Nucleus accumbens (tissue), 56 donors: ENCODE measurements at places on chromosomes 4 and X.

DNA sequence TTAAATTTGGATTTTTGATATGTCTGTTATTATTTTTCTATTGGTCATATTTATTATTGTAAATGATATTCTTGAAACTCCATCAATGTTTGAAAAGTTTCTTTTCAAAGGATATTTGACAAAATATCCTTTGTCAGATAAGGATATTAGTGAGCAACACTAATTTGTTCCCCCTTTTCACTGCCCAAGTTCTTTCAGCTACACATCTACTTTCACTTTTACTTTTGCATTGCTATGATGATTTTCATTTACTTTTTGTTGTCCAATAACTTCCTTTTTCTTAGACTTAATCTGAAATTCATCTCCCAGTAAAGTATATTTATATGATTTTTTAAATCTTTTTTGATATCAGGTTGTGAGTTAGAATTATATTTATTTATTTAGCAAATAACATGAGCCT lies 542.3 kb upstream of the ADGRL3 start:
- DNase-seq, result no peak

DNA sequence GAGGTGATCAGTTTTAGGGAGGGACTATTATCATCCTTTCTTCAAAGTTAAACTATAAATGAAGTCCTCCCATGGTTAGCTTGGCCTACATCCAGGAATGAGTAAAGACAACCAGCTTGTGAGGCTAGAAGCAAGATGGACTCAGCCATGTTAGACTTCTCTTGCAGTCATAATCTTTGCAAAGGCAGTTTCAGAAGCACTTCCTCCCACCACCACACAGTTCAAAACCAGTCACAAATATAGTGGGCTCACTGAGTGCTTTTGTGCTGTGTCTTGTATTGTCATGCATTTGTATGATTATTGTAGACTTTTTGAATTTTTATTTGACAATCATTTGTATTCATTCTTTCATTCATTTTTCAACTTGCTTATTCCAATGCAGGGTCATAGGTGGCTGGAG lies 204.5 kb downstream of the ZNF674 start:
- DNase-seq, result no peak

DNA sequence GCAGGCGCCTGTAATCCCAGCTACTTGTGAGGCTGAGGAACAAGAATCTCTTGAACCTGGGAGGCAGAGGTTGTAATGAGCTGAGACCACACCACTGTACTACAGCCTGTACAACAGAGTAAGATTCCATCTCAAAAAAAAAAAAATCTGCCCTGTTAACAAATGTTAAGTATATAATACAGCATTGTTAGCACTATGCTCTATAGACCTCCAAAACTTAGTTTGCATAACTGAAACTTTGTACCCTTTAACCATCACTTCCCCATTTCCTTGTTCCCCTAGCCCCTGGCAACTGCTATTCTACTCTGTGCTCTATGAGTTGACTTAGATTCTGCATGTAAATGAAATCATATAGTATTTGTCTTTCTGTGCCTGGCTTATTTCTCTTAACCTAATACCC lies 76.7 kb downstream of the TAB3 start:
- no peak for DNase-seq

DNA sequence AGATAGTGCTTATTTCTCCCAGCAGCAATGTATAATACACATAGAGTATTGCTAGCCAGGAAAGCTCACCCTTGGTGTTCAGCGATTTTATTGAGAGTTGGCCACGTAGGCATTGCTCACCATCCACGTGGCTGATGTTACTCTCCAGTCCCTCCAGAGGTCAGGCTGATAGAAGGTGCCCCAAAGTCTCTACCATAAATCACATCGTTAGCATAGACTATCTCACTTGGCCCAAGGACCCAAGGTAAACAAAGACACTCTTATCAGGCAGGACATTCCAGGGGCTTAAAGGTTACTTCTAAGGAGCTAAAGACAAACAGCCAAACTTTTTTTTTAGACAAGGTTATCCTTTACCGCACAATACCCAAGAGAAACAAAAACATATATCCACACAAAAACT lies 30.3 kb upstream of the RGN start:
- no peak for DNase-seq

- no peak for DNase-seq
Observed at GRCh38 chr4:167578906-167579305, 344.6 kb upstream of the SPOCK3 start.

- no peak for DNase-seq
Observed at GRCh38 chrX:109848461-109849050, 115.5 kb upstream of the ACSL4 start.

- no peak for DNase-seq
Observed at GRCh38 chrX:112835019-112835418, 5.6 kb downstream of the AMOT start.

DNA sequence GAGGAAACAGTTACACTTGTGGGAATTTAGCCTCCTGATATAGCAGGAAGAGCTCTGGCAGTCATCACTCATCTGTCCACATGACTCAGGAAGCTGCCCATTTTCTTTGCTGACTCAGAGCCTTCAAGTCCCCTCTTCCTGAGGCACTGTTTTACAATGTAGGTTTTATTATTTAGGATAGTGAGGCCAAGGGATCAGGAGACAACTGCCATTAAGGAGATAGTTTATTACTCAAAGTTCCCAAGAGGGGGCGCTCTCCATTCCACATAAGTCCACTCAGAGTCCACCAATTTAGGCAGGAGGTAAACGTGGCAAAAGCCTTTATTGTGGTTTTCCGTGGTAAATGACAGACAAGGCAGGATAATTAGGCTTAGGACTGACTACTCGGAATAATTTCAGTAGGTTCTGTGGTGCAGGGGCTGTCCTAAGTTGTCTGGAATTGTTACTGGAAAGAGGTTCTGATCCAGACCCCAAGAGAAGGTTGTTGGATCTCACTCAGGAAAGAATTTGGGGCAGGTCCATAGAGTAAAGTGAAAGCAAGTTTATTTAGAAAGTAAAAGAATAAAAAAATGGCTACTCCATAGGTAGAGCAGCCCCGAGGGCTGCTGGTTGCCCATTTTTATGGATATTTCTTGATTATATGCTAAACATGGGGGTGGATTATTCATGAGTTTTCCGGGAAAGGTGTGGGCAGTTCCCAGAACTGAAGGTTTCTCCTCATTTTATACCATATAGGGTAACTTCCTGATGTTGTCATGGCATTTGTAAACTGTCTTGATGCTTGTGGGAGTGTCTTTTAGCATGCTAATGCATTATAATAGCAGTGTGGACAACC lies 96.0 kb upstream of the RAB40AL start:
- DNase-seq, result no peak

GRCh38 chrX:133923548-133923947 lies 61.8 kb downstream of the GPC3 start:
- DNase-seq, result no peak

DNA sequence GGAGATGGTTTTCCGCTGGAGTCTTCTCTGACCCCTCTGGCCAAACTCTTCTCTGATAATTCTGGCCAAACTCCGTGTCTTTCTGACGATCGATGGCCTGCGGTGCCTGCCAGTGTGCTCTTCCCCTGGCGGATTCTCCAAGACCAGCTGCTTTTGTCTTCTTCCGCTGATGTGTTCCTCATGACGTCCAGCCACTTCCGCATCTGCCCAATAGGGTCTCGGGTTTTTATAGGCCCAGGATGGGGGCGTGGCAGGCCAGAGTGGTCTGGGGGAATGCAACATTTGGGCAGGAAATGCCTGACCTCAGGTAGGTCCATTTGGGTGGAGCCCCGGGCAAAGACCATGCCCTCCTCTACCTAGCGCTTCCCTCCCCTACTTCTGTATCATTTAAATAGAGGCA lies 1542.1 kb downstream of the STIM2 start:
- no peak for DNase-seq

DNA sequence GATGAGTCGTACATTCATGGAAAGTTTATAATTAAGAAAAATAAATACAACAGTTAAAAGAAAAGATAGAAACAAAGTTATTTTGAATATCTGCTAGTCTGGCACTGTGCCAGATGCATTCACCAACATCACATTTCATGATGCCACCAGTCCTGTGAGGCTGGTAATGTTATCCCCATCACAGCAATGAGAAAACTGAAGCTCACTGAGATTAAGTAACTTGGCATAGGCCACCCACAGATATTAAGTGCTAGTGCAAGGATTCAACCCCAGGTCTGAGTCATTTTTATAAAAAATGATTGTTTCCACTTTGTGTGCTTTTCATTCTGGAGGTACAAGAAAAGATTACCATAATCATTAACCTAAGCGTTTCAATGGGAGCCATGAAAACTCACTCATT lies 65.0 kb upstream of the IL15 start:
- no peak for DNase-seq

DNA sequence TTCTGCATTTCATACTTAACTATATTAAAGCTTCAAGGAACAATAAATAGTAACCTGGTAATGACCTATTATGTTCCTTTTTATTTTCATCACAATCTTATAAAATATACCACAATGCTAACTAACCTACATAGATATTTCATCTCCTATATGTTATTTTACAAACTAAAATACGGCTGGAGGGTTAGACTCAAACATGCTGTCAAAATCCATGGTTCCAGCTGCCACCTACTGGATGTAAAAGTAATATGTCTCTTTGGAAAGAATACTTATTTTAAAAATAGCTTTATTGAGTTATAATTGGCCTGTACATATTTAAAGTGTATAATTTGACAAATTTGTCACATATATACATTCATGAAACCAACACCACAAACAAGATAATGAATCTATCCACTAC lies 15.0 kb downstream of the RGN start:
- DNase-seq, result no peak

DNA sequence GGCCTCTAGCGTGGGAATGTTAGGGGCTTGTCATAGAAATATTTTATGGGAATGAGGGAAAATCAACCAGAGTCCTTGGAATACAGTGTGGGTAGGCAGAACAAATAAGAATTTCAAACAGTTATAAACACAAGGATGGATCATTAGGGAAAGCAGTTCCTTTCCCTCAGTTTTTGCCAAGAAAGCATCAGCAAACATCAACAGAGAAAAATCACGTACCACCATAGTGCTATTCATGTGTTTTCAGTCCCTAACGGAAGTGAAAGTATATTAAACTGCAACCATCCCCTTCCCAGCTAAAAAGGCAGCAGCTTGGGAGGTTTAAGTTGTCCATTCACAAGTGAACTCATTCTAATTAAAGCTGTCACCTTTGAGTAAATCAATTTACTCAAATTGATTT lies 334.4 kb upstream of the PCDH18 start:
- DNase-seq, result no peak

DNA sequence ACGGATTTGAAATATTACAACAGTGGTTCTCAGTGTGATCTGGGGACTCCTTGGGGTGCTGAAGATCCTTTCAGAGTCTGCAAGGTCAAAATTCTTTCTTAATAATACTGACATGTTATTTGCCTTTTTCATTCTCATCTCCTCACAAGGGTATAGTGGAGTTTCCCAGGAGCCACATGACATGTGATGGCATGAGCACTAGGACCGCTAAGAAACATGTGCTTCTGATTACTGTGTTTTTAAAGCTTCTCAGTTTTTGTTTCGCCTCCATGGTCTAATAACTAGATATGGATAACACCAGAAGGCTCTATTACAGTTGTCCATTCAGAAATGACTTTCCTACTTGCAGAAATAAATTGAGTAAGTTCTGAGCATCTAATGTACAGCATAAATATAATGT lies 156.1 kb downstream of the RAB28 start:
- no peak for DNase-seq

DNA sequence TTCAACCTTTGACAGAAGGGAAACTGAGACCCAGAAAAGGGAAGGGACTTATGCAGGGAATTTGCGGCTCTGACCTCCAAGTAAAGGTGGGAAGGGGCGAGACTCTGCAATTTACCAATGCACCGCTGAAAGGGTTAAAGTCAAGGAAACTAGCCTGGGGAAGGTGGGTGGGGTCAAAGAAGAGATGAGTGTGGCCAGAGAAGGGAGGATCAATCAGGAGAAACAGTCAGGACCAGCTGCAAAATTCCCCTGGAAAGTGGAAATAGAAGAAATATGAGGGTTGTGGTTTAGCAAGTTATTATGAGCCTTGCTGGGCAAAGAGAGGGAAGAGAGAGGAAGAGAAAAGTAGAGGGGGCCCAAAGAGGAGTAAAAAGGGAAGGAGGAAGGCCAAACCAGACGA lies 30.5 kb downstream of the STARD8 start:
- DNase-seq, result no peak
